ENCODE measurements at places on chromosomes 3 and 15.

- no peak for DNase-seq
Observed at GRCh38 chr15:100353449-100353848, 11.7 kb upstream of the ADAMTS17 start.

DNA sequence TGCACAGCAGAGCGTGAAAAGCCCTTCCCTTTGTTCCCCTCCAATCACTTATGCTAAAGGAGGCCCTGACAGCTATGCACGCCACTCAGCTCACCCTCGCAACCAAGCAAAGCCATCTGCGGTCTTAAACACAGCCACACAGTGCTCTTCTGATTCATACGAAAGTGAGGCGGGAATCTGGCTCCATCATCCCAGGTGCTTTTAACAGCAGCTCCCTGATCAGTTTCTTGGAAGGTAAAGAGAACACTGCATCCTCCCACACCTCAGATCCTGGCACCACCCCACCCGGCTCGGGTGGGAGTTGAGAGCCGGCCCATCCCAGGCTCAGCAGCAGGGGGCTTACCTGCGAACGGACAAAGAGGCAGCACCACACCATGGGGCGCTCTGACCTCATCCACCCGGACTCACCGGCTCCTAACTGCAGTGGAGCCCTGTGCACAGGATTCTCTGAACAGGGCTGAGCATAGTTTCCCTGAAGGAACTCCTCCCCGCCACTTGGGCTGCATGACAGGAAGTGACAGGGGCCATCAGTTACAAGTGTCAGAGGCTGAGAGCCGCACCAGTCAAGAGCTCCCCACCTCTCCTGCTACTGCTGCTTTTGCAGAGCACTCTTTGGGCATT, 114.3 kb upstream of the ARHGEF3 start:
- DNase-seq: no peak

DNA sequence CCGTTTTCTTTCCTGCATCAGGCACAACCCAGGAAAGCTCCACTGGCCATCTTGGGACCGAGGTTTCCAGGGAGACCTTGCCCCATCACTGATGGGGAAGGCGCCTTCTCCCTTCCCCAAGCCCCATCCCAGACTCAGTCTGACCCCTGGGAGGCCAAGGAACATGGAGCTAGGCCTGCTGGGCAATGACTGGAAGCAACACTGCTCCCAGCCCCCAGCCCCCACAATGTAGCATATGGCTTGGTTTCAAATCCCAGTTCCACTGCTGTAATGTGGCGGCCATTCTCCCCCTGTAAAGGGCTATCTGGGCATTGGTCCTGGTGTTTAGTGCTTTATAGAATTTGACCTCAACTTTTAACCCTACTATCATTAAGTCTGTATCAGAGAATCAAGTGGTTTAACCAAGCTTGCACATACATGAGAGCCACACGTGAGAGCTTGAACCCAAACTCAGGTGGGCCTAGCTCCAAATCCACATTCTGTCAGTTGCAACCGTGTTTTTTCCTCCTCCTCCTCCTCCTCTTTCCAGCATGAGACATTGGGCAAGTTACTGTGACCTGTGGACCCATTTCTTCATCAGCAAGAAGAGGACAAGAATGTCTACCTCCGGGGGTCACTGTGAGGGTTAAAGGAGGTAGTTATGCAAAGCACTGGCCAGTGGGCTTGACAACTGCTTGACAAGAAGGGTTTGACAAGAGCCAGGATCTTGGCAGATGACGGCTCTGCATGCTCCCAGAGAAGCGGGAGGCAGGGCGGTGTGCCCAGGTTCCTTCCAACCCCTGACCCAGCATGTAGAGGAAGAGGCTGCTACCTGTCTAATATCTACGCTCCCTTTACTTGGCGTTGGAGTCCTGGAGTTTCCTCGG, 37.4 kb downstream of the KLHL25 start:
- no peak for DNase-seq

DNA sequence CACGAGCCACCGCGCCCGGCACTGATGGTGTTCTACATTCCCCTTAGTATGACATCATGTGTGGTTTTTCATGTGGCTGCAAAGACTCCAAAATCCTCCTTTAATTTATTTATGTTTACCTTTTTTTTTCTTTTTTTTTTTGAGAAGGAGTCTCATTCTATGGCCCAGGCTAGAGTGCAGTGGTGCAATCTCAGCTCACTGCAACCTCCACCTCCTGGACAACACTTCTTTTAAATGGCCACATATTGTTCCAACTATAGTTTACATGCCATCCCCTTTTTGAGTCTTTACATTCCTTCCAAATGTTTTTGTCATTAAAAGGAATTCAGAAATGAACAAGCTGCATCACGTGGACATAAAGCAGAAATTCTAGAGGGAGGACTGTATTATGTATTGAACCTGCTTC, 10.3 kb upstream of the CDV3 start:
- DNase-seq: no peak

- no peak for DNase-seq
Observed at GRCh38 chr3:1456781-1457311, 364.0 kb downstream of the CNTN6 start.

- DNase-seq: no peak
Observed at GRCh38 chr3:186788482-186789370, 5.3 kb downstream of the EIF4A2 start.

DNA sequence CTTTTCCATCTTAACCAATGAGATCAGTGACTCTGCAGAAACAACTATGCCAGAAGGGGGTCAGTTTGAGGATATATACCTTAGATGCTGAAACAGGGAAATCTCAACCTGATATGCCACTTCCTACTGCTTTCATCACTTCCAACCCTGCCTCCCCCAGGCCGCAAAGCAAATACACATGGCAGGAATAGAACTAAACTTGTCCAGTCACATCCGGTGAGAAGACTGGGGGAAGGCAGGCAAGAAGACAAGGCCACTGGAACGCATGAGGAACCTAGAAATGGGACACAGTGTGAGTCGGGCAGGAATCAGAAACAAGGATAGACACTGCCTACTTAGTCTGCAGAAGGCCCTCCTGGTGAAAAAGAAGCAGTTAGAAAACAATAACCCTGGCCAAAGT, 90.6 kb downstream of the MYO5A start:
- DNase-seq: no peak

- DNase-seq: no peak
Observed at GRCh38 chr3:159860269-159861116, 128.1 kb upstream of the IL12A start.

DNA sequence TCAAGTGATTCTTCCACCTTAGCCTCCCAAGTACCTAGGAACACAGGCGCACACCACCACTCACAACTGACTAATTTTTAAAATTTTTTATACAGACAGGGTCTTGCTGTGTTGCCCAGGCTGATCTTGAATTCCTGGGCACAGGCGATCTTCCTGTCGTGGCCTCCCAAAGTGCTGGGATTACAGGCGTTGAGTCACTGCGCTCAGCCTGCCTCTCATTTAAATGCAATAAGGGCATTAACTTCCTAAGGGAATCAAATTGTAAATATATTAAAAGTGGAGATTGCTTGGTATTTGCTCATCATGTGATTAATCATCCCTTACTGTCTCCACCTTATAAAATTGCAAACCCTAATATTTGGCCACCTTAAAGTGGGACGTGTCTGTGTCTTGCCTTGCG, 65.2 kb downstream of the PGPEP1L start:
- DNase-seq: no peak
